Omental fat pad (tissue), 4 donors: ENCODE measurements at places on chromosomes 3 and 15. TPM values are rescaled to one million over a fixed set of nuclear protein-coding genes. Genes with fewer than 3 reads are reported as not detected.

Gene SPINK8
- total RNA-seq: not detected

Gene XYLB
- 4.1 TPM for total RNA-seq

Gene SETD2
- total RNA-seq: 42.9 TPM

Gene AGTR1
- 35.2 TPM for total RNA-seq

Gene CHRM5
- total RNA-seq: not detected

Gene OPA1
- total RNA-seq: 64.1 TPM

Gene USP4
- total RNA-seq: 29.4 TPM

Gene GCSAM
- total RNA-seq: 0.88 TPM

Gene ACTRT3
- total RNA-seq: 4.8 TPM

Gene CHRNA7
- 0.36 TPM for total RNA-seq

Gene C2CD4B
- total RNA-seq: 18.4 TPM

Gene RLBP1
- total RNA-seq: not detected

Gene C15orf61
- 12.1 TPM for total RNA-seq

DNA sequence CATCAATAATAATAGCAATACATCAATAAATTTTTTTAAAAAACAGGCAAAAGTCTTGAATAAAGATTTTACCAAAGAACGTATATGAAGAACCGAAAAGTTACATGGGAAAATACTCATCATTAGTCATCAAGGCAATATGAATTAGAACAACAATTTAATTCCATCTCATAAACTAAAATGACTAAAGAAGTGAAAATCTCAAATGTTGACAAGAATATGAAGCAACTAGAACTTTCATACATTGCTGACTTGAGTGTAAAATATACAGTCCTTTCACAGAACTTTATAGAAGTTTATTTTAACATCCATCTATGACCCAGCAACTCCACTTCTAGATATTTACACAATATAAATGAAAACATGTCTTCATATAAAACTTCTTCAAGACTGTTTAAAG lies 35.3 kb upstream of the ABHD10 start:
- no peak for DNase-seq

GRCh38 chr3:61194892-61195538 lies 56.2 kb downstream of the FHIT start:
- DNase-seq: no peak

DNA sequence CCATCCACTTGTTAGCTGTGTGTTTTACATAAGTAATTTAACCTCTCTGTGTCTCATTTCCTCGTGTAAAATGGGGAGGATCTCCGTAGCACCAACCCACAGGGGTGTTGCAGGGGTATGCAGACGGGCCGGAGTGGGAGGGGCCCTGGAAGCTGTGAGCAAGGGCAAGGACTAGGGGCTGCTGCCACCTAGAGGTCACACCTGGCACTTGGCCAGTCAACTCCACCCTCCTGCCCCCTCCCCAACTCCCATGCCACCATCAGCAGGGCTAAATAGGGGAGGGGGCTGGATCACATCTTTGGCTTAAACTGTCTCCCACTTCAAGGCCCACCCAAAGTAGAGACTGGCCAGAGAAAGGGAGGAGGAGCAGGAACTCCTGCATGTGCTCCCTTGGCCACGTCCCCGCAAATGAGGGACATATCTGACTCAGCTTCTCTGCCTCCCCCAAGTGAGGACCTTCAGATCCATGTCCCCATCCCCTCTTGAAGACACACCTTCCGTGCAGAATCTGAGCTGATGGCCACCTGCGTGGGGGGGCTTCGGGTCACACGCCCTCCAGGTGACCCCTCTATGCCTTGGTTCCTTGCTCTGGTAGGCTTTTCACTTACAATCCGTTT lies 2.6 kb downstream of the CCDC9B start:
- DNase-seq: no peak

GRCh38 chr3:55218577-55218976 lies 268.5 kb downstream of the WNT5A start:
- no peak for DNase-seq

GRCh38 chr3:57740027-57740426 lies 16.1 kb upstream of the SLMAP start:
- no peak for DNase-seq

DNA sequence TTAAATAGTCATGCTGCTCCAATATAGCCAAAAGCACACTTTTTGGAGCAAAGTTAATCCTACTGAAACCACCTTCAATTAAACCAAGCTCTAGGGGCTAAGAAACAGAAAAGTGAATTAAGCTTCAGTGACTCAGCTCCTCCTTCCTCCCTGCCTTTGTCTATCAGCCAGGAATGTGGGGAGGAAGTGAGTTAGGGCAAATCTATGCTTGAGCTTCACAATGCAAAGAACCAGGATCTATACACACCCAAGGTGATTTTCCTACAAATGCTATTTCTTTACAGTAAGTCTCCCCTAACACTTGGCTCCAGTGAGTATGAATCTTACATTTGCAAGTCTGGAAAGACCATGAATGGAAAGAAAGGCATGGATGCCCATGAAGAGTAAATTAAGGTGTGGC lies 212.1 kb downstream of the P3H2 start:
- no peak for DNase-seq

- DNase-seq: no peak
Measured at GRCh38 chr3:165196577-165197480, 645 bp upstream of the SLITRK3 start.

- no peak for DNase-seq
Measured at GRCh38 chr3:22587446-22587845, 615.7 kb upstream of the UBE2E2 start.

- peak; percentile 81 for DNase-seq
Measured at GRCh38 chr3:59818033-59818918, 768.5 kb upstream of the CFAP20DC start.

GRCh38 chr3:121491683-121492320 lies 54.0 kb downstream of the POLQ start:
- DNase-seq: no peak

DNA sequence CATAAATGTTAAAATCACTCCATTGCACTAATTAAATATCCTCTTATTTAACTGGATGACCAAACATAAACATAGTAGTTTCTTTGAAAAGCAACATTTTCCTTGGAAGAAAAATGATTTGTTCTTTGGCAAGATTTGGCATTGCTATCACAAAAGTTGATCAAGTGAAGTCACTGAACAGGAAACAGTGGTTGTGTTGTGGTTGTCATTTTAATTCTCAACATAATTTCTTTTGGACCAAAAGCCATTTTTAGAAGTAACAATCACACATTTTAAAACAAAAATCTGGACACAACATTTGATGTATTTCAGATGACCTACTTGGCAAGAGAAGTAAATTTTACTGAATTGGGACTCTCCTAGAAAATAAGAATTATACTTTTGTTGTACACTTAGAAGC lies 872.3 kb downstream of the ROBO1 start:
- DNase-seq: no peak

- no peak for DNase-seq
Measured at GRCh38 chr15:34252545-34252944, 27.7 kb downstream of the EMC4 start.

GRCh38 chr15:67547836-67548235 lies 5.3 kb downstream of the MAP2K5 start:
- no peak for DNase-seq

DNA sequence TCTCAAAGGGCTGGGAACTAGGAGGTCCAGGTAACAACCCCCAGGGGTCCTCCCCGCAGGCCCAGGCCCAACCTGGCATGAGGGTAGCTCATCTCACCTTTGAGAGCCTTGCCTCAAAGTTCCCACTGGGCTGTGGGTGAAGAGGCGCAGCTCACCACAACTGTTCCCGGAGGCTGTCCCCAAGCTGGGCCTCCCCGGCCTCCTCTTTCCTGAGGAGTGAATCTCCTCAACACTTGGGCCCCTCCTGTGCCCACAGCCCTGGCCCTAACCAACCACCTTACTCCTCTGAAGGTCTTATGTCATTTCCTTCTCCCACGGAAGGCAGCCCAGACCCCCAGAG lies 27.5 kb upstream of the CORO2B start:
- DNase-seq: no peak

DNA sequence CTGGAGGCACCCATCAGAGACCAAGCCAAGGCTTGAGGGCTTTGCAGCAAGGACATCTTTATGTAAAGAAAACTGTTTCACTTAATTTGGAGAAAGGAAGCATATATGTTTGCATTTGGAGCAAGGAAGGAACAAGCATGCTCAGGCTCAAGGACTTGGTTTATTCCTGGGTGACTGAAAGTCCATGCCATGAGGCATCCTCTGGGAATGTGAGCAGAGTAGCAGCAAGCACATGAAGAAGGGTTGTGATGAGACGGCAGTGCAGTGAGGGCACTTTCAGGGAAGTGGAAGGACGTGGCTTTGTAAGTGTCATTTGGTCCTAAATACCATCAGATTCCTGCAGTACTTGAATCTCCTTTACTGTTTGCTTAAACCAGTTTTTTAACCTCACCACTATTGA lies 26.8 kb downstream of the POLG start:
- DNase-seq: no peak

- no peak for DNase-seq
Measured at GRCh38 chr3:58041182-58041825, 33.1 kb downstream of the FLNB start.

- no peak for DNase-seq
Measured at GRCh38 chr3:107999215-107999775, 91.5 kb downstream of the CD47 start.

DNA sequence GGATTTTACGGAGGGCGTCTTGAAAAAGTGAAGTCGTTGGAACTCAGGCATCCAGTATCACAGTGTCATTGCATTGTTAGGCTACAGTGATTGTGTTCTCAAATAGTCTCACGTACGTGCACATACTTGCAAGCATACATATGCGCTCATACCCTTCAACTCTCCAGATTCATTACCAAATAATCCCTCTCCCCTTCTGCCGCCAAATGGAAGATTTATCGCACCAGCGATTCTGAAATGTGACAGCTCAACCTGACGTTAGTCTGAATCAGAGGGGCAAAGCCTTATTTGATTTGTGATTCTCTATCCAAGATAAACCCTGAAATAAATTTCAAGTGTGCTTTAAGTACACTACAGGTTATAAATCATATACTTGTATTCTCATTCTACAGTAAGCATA lies 119.4 kb downstream of the GADL1 start:
- DNase-seq: no peak

DNA sequence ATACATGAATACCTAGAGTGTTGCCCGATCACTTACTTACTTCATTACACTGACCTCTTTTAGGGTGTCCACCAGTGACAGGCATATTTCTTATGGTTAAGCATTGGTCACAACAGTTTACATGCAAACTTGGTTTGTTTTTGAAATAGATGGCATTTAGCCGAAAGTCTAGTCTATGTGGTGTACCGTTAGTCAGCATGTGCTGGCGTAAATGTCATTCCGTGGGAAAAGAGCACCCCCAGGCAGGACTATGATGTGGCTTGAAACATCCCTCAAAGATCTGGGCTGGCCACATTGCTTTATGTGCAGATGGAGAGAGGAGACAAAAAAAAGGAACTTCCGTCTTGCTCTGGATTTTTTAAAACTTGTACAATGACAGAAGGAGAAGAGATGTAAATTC lies 357.0 kb upstream of the ICE2 start:
- DNase-seq: no peak

DNA sequence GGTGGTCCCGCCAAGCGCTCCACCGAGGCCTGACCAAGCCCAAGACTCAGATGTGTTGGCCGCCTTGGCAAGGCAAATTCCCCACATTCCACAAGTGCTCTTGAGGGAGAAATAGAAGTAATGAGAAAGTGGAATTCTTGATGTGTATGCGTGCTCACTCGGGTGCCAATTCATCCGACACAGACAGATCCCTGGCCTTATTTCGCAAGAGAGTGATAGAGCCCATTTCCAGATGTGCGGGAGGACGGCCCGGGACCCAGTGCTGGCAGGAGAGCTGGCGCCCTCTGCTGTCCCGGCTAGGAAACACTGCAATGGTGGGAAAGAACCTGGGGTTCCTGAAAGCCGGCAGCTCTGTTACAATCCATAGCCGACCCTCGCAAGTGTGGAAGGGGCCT lies 76.0 kb downstream of the HMG20A start:
- DNase-seq: peak; percentile 80

DNA sequence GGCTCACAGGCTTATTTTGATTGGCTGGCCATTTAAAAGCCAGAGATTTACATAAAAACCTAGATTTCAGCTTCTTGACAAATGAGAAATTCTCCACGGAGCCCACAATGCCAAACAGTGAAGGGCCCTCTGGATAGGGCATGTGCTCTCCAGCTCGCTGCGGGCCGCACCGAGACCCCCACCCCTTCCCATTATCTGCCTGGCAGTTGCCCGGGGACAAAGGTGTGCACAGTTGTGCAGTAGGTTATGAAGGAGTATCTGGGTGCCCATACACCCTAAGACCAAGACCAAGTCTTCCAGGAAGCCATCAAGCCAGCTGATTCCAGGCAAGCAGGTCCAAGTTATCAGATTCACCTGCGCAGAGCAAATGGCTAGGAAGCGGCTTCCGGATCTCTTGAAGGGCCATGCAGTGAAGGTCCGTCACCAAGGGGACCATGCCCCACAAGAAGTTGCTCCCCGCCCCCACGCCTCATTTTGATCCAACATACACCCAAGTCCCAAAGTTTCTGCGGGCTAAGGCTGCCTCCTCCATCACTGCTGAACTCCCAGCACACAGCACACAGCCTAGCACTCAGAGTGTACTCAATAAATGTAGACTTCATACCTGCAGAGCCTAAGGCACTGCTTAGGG lies 1.3 kb downstream of the MRPS25 start:
- no peak for DNase-seq

GRCh38 chr3:193948459-193948858 lies 187.5 kb upstream of the HES1 start:
- no peak for DNase-seq

GRCh38 chr15:86776145-86776544 lies 696.5 kb downstream of the AGBL1 start:
- no peak for DNase-seq

- no peak for DNase-seq
Measured at GRCh38 chr15:59407946-59408345, 30.0 kb upstream of the FAM81A start.

DNA sequence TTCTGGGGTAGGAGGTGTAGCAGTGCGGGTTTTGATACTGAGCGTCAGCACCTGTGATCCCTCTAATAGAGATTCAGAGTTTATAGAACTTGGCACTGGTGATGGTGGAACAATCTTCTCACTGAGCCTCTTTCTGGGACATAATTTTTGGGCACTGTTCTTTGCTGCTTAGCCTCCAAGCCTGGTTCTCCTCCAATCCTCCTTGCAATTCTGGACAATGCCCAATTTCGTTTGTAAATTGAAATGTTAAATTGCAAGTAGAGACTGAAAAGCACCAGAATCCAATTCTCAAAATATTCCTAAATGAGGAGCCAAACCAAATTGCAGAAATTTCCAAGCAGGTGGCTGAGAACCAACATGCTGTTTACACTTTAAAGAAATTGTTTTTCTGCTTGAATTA lies 149.8 kb upstream of the ABI3BP start:
- no peak for DNase-seq

GRCh38 chr15:67124111-67124510 lies 58.7 kb downstream of the SMAD3 start:
- DNase-seq: no peak
